Fibroblast of skin of left biceps (primary cell): ENCODE measurements at places on chromosomes 1 and 21.

GRCh38 chr1:70504821-70505193, 93.7 kb downstream of the CTH start:
- DNase-seq, result peak; percentile 86

DNA sequence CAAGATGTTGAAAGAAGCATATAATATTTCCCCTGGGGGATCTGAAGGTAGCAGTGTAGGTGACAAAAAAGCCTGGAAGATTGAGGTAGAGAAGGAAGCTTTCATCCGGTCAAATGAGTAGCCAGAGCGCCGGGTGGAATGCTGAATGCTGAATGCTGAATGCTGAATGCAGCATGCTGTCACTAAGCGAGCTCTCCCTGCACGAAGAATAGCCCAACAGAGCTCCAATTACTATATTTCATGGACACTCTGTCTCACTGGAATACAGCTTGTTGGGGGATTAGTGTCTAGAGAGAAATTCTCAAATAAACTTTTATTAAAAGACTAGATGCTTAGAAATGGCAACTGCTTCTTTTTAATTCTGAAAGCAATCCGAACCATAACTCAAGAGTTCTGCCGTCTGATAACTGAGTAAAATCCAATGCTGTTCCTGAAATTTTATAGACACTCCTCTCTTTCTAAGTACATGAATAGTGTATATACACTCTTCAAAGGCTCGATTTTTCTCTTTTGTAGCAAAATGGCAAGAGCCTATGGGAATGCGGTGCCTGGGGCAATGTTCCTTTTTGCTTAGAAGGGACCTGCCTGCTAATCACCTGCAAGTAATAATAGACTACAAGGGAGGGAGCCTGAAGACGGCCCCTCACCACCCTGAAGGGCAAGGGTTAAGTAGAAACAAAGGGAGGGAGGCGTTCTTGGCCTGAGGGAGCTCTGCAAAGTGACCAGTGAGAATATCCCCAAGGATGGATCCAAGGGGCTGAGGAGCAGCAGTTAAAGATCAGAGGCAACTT, 203.7 kb upstream of the ESRRG start:
- no peak for DNase-seq

- DNase-seq, result no peak
Observed at GRCh38 chr21:40472013-40472412, 374.9 kb downstream of the DSCAM start.

GRCh38 chr1:30774550-30775432, 17.2 kb upstream of the LAPTM5 start:
- DNase-seq, result no peak

DNA sequence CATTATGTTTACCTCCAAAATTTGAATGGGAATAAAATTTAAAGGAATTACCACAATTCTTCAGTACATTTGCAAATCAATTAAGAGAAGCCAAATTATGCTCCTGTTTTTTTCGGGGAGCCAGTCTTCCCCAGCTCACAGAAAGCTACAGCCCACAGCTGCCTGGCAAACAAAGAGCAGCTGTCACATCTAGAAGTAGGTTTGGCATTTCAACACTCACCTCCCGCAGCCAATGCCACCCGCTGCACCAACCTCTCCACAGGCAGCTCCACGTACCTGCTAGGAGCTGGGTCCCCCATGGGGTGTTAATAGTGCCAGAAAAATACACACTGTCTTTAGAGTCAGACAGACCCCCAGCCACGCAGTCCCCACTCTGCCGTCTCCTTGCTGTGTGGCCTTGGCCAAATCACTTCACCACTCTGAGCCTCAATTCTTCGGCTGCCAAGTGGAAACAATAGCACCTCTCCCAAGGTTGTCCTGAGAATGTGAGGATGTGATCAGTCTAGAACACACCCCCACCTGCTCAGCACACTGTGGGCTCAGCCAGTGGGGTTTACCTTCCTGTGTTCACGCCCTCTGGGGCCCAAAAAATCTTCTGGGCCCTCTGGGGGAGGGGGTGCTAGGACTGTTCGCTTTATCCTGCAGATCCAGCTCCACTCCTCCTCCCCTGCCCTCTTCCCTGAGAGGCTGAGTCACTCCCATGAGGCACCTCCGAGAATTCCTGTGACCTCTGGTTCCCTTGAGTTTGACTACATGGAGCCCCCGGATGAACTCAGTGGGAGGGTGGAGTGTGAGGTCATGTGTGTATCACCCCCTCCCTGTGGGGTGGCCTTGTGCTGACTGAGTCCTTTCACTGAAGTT, 204.3 kb upstream of the GRIK3 start:
- DNase-seq, result no peak

DNA sequence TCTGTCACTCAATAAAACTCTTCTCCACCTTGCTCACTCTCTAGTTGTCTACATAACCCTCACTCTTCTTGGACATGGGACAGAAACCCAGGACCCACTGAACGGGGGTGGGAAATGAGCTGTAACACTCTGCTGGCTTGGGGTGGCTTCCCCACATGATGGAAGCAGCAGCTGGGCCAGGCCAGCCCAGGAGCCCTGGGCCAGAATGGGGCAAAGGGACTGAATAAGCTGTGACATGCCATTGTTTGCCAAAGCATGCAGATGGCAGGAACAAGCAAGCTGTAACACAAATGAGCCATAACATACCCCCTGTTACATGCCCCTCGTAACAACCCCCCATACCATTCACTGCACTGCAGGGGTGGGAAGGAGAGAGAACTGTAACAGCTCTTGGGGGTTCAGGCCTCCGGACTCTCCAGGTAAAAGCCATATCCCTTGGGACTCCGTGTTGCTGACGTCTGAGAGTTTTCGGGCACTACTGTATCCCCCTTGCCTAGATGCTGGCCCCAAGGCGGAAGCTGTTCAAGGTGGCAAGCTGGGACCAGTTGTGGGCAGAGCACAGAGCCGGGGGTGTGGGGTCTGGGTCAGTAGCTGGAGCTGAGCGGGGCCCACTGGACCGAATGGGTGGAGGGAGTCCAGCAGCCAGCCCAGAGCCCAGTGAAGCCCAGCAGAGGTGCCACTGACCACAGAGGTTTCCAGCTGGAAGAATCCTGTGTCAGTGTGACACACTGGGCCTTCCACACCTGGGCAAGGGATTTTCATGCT, 56.1 kb upstream of the DMRTB1 start:
- DNase-seq, result no peak
